ENCODE measurements at places on chromosomes 7 and 10.

GRCh38 chr10:127908959-127909267, 2.0 kb downstream of the PTPRE start:
- DNase-seq: no peak

DNA sequence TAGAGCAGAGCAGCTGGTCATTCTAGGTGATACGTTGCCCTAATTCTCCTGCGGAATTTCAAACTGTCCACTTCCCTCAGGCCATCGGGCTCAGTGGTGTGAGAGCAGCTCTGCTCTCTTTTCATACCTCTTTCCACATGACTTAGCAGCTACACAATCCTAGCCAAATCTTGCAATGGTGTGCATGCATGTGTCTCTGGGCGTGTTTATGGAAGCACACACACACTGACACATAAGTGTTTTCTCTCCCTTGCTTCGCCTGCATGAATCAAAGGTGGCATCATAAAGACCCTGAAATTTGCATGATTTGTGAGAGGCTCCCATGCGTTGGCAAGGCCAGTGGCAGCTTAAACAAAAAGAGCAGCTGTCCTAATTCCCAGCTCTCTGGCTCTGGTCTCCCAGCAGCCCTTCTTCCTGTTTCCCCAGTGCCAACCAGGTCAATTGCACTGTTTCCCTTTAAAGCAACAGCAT, 1189.5 kb downstream of the GATA3 start:
- DNase-seq: no peak

DNA sequence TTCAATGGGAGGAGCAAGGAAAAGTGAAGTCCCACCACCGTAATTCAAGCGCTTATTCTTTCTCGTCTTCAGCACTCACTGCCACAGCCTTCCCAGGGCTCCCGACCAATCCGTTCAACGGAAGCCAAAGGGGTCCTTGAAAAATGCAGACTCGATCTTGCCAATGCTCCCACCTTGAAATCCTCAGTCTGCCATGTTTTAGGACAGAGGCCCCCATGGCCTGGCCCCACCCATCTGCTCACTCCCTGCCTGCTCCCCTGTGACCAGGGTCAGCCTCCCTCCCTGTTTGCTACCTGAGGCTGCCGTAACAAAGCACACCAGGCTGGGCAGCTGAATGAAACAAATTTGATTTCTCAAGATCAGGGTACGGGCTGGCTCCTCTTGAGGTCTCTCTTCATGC, 3.0 kb upstream of the DNAAF5 start:
- no peak for DNase-seq

- no peak for DNase-seq
Measured at GRCh38 chr10:24444337-24444736, 235.4 kb downstream of the KIAA1217 start.

DNA sequence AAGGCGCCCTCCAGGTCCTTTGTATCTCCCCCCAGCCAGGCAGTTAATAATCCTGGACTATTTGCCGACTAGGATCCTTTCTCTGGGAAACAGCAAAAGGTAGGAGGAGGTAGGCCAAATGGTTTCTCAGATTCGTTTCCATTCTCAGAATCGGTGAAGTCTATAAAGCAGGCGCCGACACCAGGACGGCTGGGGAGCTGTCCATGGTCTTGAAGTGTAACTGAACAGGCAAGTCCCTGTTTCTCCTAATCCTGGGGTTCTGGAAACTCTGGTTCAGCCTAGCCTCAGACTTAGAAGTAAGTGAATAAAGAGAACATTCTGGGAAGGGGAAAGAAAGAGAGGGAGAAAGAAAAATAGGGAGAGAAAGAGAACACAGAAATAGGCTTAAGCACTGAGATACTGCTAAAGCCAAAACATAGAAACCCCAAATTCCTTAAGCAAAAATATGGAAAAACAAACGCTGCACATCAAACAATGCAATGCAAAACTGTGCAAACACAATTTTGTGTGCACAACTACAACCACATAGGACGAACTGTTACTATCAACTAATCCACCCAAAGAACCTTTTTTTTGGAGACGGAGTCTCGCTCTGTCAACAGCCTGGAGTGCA, 11.1 kb upstream of the INA start:
- no peak for DNase-seq

DNA sequence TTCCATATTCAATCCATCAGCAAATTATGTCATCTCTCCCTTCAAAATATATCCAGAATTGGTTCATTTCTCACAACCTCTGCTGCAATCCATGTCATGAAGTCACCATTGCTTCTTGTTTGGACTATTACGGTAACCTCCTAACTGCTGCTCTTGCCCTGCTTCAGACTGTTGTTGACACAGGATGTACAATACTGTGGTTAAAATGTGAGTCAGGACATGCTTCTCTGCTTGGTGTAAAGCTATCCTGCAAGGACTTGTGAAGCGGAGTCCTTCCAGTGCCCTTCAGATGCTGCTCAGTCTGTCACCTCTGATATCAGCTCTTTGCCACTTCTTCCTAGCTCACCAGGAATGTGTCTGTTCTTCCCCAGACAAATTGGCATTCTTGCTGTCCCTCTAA, 10.4 kb upstream of the NXPH1 start:
- no peak for DNase-seq

- no peak for DNase-seq
Measured at GRCh38 chr7:130695840-130696239, 9.5 kb upstream of the TSGA13 start.

- no peak for DNase-seq
Measured at GRCh38 chr10:51014680-51015389, 59.5 kb upstream of the PRKG1 start.

DNA sequence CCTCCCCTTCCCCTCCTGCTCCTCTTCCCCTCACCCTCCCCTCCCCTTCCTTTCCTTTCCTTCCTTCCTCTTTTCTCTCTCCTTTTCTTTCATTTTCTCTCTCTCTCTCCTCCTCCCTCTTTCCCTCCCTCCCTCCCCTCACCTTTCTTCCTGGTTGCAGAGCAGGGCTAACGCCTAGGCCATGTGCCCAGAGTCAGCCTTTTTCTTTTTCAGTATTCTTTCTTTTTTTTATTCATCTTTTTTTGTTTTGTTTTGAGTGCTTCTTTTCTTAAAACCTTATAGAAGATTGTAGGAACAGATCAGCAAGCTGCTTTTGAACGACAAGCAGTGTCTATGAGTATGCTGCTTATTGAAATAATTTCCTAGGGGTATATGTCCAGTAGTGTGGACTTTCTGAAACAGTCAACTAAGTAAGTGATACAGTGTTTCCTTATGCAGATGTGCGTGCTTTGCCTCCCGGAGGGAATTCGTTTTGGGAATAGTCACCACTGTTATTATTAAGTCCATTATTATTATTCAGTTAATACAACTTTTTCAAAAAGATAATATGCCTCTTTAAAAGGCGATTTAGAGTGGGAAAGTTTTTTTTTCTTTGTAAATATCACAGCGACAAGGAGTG, 219.2 kb downstream of the CAMK1D start:
- no peak for DNase-seq

- DNase-seq: no peak
Measured at GRCh38 chr10:47167591-47167990, 132.4 kb upstream of the GDF10 start.

DNA sequence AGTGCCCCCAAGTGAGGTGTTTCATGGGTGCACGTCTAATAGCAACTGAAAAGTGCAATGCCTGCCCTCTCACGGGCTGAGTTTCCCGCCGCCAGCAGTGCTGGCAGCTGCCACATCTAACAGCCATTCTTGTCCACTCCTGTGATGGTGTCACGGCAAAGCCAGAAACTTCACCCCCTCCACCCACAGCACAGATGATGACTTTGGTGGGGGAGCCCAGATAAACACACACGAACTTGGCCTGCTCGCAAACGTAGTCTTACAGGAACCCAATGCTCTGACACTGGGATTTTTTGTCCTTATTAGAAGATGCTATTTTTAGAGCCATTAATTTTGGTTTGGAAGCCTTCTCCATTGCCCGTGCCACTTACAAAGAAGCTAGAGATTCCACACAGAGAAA, 26.7 kb downstream of the CPXM2 start:
- no peak for DNase-seq

DNA sequence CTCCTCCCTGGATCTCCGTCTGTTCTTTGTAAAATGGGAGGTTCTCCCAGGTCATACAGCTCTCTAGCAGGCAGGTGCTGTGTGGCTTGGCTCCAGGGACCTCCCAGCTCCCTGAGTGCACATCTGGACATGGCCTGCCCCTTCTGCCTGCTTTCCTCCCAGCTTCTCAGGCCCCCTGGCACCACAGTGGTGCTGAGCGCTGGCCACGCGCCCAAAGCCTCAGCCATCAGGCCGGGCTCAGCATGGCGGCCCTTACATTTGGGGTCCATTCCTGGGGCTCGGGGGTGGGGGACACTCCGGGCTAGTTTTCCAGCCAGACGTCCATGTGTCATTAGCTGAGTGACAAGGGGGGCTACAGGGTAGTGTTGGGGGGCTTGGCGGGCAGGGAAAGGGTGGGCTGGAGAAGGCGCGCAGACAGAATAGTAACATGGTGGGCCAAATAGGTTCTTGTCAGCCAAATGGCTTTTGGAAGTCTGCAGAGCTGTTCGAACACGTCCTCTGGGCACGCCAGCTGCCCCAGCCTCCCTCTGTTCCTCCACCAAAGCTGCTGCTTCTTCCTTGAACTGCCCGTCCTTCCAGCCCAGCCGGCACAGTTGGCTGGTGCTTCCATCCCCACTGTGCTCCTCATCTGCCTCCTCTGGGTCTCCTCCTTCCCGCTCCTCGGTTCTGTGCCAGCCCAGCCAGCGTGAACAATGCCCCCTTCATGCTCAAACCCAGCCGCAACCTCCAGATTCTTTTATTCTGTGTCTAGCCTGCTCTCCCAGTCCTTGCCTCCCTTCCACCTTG, 65.9 kb downstream of the GOLGA7B start:
- no peak for DNase-seq

DNA sequence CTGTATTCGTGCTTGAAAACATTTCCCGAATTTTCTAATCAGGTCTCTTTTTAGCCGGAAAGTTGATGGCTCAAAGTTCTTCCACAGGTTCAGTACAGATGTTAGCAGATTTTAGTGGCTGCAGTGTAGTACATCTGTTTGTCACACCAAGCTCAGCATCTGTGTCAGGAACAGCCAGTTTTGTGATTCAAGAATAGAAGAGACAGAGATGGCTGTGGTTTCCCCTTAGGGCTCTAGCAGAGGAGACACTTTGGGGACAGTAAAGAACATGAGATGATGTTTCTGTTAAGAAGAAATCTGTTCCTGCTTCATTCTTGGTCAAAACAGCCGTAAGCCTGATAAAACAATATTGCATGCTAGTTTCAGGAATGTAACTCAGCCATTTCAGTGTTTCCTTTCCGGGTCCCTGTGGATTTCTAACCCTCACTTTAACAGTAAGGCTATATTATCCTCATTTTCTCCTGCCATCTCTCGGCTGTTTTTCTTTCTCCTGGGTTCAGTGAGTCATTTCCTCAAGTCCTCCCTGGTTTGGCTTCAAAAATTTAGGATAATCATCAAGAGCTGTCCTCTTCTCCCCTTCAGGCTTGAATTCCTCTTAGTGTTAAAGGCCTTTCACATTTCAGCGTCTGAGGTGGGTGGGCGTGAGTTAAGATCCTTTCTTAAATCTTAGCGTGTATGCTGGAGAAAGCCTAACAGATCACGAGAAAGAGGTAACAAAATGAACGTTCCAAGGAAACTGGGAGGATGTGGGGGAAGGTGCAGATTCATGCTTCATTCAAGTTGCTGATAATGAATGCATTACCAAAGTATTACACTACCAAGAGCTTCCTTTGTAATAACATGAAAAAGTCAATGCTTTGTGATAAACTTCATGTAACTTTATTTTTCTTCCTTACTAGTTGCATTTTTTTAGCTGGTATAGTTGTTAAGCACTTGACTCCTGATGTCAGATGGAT, 37.1 kb upstream of the BICC1 start:
- no peak for DNase-seq

DNA sequence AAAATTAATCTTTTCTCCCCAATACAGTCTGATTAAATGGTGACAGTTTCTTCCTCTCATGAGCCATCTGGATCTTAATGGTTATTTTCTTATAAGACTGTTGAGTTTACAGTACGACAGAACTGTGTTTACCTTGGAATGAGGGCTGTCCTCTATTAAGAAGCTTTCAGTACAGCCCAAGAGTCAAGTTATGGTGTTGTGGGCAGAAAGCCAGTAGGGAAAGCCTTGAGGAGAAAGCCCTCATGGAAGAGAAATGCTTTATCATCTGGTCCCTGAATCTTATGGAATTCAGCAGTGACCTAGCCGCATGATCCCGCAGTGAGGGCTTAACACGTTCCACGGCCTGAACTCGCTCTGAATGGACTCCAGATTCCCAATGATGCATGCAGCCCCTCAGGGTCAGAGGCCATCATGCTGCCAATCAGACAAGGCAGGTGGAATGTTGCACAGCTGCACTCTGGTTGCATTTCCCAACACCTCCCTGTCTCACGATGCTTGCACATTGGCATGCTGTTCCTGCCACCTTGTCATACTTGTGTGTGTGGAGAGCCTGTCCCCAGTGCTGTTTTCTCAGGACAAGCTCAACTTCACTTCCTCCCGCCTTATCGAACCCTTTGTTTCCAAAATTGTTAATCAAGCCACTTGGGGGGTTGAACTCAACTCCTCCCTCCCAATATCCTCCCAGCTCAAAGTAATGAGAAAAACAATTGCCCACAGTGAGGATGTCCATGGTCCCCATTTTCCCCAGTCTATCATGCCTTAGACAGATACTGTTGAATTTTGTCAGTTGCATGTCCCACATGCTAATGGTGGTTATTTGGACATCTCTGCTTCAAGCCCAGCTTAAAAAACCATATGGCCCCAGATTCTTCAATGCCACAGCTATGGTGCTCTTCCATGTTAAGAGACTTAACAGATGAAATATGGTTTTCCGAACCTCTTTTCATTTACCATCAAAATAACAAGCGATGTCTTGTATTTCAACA, 211.1 kb upstream of the TCF7L2 start:
- DNase-seq: no peak

- no peak for DNase-seq
Measured at GRCh38 chr10:108970016-108970415, 953.3 kb downstream of the XPNPEP1 start.

- DNase-seq: no peak
Measured at GRCh38 chr7:140917258-140917657, 7.5 kb downstream of the BRAF start.

GRCh38 chr10:123796736-123797135, 94.9 kb downstream of the CPXM2 start:
- no peak for DNase-seq

- DNase-seq: no peak
Measured at GRCh38 chr10:32692174-32692573, 246.2 kb downstream of the CCDC7 start.

Data from stimulated activated CD8-positive, alpha-beta memory T cell treated with anti-CD3 and anti-CD28 coated beads, Interleukin-7, amount 100 ng/mL, for 48 hours (primary cell).